ENCODE measurements at places on chromosomes 12 and 14.

GRCh38 chr14:73191441-73191840, 45.9 kb upstream of the PAPLN start:
- no peak for DNase-seq

GRCh38 chr12:124361074-124361970, 66.4 kb downstream of the RFLNA start:
- DNase-seq: no peak

DNA sequence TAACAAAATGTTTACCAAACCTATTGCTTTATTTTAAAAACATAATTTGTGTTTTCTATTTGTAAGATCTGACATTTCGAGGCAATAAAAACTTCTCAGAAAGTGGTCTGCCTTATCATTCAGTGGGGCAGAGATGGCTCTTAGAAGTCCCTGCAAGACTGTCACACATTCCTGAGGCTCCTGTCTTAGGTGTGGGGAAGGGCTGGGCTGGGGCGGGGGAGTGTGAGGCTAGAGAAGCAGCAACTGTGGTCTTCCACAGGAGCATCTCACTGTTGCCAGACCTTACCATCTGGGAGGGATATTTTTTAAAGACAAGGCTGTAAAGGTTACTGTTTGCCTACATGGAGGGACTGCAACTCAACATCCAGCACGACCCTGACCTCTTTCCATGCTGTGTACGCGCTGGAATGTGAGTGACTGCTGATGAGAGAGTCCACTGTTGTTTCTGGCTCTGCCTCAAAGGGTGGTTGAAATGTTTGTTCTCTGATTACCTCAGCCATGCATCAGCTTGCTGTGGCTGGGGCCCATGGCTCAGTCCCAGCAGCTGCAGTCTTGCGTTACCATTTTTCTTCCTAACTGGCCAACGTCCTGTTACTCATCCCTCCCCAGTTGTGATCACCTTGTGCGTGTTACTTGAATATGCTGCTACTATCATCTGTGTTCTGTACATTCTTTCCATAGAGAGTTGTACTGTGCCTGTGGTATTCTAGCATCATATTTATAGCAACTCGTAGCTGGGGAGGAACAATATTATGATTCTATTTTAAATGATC, 12.4 kb downstream of the ERG28 start:
- no peak for DNase-seq

DNA sequence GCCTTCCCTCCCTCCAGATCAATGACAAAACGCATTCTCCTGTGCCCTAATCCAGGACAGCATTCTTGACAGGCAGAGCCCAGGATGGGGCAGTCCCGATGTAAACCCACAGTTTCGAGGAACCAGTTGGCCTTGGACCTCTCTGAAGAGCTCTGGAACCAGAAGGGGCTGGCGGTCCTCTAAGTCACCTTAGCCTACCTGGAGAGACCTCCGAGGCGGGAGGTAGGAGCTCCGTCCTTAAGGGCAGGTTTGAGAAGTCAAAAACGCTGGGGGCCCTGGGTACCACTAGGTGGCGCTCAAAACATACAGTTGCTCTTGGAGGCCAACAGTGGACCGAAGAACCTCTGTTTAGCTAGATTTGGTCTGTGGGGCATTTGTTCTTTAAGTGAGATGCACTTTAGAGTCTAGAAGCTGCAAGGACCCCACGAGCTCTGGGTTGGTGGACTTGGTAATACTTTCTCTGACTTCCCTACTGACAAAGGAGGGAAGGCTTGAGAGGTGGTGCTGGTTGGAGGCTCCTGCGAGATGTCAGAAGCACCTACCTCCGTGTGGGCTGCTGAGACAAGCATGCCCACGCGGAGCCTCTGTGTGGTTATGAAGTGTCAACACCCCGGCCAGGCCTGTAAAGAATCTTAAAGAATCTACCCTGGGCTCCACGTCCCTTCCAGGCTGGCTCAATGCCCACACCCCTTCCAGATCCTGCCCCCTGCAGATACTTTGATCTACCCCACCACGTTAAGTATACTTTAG, 74.8 kb upstream of the CHST11 start:
- peak; percentile 63 for DNase-seq

DNA sequence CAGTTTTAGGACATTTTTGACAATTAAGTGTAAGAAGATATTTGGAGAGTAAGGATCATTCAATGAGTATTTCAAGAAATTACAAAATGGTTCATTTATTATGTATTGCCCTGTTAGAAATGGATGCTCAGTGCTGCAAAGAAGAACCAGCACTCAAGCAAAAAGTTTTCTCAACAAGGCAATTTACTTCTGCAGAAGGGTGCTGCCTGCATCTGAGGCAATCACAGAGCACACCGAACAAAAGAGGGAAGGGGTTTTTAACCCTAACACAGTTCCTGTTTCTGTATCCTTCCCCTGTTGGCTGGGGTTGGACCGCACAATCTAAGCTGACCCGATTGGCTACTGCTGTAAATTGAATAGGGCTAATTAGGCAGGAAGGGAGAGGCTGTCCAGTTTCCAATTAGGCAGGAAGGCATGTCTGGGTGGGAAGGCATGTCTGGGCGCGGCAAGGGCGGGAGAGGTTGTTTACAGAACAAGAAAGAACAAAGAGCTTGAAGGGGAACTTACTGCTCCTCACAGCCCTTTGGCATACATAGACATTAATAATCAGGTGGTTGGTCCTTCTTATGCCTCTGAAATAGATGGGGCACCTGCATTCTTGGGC, 41.4 kb downstream of the SPTSSA start:
- no peak for DNase-seq

- no peak for DNase-seq
Observed at GRCh38 chr12:608921-609320, 54.3 kb downstream of the NINJ2 start.

GRCh38 chr12:115387467-115387901, 703.5 kb upstream of the TBX3 start:
- no peak for DNase-seq

DNA sequence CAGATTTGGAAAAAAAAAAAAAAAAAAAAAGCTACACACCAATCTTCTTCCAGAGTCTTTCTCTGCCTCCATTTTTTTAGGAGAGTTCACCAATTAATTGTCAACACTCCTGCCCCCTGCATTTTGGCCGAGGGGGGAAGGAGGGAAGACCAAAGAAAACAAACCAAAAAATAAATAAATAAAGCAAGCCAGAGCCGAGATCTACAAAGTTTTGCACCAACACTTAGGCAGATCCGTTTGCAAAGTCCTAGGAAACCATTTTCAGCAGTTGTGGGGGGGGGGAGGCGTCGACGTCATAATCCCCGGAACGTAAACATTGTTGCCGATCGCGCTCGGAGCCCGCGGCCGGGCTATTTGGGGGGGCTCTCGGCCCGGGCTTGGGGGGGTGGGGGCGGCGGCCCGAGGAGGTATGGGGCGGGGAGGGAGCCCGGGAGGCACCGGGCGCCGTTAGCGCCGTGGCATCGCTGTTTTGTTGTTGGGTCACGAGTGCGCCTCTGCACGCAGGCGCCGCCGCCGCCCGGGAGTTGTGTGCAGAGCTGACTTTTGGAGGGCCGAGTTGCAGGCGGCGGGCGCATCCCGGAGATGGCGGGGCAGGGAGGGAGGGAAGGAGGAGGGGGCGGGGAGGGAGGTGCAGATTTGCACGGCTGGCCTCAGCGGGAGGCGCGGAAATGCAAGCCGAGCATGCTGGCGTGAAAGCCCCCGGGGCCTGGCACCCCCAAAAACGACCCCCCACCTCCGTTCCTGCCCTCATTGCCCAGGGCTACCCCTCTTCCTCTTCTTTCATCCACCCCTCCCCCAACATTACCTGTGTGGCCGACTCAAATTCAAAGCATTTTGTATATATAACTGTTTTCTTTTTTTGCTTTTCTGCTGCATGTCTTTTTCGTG, 598 bp downstream of the KDM2B start:
- DNase-seq: peak; percentile 59

DNA sequence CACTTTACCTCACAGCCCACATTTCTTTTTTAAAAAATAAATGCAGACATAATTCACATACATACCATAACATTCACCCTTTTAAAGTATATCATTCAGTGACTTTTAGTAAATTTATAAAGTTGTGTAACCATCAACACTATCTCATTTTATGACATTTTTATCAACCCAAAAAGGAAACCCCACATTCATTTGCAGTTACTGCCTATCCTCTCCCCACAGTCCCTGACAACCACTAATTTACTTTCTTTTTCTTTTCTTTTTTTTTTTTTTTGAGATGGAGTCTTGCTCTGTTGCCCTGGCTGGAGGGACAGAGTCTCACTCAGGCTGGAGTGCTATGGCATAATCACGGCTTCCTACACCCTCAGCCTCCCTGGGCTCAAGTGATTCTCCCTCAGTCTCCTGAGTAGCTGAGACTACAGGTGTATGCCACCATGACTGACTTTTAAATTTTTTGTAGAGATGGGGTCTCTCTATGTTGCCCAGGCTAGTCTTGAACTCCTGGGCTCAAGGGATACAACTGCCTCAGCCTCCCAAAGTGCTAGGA, 1.5 kb upstream of the EP400 start:
- peak; percentile 10 for DNase-seq

- DNase-seq: no peak
Observed at GRCh38 chr12:129028844-129029243, 175.6 kb downstream of the GLT1D1 start.

GRCh38 chr14:103848175-103849077, 1.1 kb upstream of the PPP1R13B start:
- no peak for DNase-seq

DNA sequence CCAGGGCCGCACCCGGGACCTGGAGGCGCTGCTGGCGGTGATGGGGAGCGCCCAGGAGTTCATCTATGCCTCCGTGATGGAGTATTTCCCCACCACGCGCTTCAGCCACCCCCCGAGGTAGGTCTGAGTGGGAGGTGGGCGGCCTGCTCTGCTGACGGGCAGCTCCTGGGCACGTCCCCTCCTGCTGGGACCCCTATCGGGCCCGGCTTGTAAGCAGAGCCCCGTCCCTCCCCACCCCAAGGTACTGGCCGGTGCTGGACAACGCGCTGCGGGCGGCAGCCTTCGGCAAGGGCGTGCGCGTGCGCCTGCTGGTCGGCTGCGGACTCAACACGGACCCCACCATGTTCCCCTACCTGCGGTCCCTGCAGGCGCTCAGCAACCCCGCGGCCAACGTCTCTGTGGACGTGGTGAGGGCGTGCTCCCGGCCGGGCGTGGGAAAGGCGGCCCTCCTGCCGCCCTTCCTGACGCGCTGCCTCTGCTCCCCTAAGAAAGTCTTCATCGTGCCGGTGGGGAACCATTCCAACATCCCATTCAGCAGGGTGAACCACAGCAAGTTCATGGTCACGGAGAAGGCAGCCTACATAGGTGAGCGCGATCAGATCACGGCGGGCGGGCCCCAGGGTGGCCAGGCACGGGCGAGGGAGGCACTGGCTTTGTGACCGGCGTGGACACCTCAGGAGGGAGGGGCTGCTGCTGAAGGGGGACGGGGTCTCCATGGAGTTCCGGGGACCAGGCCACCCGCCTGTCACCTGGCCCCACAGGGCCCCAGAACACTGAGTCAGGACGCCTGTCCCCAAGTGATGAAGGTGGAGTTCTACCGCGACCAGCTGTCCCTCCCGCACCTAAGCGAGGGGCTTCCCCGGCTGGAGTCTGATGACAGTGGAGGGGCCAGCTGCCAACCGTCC, 7.3 kb downstream of the PLD4 start:
- no peak for DNase-seq

DNA sequence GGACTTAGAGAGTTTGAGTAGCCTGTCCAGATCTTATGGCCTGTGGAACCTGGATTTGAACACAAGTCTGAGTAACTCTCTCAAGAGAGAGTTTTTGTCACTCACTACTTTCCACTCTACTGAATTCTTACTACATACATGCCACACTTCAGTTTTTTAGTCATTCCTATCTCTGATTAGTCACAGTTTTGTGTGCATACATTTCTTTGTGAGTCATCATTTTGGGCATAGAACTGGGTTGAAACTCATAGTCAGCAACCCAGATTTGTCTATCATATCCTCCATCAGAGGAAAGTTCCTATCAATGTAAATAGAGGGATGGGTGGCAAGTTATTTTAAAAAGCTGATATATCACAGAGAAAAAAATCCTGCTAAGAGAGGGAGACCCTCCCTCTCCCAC, 42.9 kb downstream of the FLRT2 start:
- no peak for DNase-seq

GRCh38 chr12:111599453-111600204, 514 bp upstream of the ATXN2 start:
- DNase-seq: peak; percentile 87

DNA sequence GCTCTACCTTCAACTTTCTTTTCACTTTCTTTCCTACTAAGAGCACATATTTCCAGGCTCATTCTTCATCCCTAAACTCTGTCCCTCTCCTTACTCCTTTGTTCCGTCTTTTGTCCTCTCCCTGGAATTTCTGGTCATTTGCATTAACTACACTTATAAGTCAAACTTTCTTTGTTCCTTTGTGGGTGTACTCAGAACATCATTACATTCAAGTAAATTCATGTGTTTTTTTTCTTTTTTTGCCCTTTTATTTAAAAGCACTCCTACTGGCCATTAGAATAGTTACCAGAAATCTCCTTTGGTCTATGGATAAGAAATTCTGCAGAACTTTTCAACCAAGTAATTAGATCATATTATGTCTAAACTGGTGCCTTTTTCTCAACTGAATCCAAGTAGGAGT, 802.6 kb downstream of the DIO2 start:
- no peak for DNase-seq

- DNase-seq: no peak
Observed at GRCh38 chr14:75046899-75047298, 4.4 kb downstream of the MLH3 start.

DNA sequence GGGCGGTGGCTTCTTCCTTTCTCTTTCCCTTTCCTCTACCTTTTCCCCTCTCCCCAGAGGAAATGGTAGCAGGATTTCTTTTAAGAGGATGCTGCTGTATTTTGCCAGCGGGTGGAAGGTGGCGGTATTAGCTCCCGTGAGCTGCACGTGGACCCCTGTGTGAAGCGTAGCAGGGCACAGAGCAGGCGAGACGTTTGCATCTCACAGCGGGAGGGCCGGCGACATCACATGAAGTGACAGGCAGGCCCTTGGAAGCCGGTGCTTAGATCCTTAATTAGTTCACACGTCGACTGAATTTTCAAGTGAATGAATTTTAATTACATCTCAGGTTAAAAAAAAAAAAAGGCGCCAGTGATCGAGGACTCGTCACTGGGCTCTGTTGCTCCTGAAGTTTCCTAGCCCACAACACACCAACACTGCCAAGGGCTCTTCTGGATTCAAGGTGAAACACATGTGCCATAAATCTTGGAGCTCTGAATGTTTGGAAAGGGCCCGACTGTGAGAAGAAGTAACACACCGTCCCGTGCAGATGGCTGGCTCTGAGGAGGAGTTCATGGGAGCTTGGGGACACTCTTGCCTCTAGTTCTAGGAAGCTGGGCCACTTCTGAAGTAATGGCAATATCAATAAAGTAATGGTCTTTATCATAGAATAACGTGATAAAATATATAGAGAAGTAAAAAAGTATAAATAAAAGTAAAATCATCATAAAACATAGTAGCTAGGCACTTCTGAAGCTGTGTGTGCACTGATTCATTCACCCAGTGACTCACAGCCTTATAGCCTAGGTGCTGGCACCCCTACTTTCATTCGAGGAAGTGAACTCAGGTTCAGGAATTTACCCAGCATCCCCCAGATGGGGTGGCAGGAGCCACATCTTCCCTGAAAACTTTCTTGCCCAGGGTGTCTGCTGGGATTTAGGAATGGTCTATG, 75.3 kb downstream of the AACS start:
- no peak for DNase-seq

- DNase-seq: no peak
Observed at GRCh38 chr14:69044965-69045555, 66.0 kb upstream of the ACTN1 start.

All from naive thymus-derived CD8-positive, alpha-beta T cell (primary cell).